Non-pigmented ciliary epithelial cell (primary cell): ENCODE measurements at places on chromosomes 6 and 20.
A peak's percentile ranks its signal among the peaks of the same experiment; 100 is the strongest.

- DNase-seq: no peak
Observed at GRCh38 chr20:6057139-6057538, 3.3 kb upstream of the LRRN4 start.

DNA sequence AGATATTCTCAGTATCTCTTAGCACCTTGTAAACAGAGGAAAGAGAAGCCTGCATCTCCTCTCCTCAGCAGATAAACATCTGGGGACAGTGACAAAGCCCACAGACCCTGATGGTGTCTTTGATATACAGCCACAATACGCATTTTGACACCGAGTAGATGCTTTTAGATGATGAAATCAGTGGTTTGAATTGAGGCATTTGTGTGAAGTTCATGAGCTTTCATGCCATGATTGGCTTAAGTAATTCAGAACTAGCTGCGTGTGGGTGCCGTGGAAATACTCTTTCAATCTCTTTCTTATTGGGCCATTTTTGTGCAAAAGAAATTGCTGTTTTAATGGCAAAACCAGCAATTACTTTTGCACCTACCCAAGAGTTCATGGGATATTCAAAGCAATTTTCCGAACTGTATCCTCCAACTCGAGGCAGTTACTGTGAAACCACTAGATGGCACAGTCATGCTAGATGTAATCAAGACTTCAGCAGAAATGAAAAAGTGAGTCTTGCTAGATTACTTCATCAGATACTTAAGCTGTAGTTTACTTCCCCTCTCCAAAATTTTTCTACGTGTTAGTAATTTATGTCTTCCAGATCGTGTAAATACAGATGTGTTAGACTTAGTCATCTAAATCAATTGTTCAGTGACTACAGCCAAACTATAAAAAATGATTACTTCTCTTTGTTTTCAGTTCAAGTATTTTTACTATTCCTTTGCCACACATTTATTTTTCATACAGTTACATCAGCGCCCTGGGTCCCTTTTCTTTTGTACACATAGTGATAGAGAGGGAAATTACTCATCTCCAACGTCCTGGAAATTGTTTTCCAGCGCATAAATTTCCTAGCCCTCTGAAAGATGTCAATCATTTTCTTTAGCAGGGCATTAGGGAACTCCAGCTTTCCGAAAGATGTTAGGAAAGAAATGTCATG, 49.4 kb downstream of the IYD start:
- DNase-seq: peak; percentile 55

- DNase-seq: peak; percentile 22
Observed at GRCh38 chr6:130050230-130050629, 31.8 kb downstream of the L3MBTL3 start.

GRCh38 chr20:36825385-36826104, 50.4 kb upstream of the TLDC2 start:
- DNase-seq: no peak

GRCh38 chr6:149443411-149444181, 41.2 kb downstream of the ZC3H12D start:
- DNase-seq: peak; percentile 41

DNA sequence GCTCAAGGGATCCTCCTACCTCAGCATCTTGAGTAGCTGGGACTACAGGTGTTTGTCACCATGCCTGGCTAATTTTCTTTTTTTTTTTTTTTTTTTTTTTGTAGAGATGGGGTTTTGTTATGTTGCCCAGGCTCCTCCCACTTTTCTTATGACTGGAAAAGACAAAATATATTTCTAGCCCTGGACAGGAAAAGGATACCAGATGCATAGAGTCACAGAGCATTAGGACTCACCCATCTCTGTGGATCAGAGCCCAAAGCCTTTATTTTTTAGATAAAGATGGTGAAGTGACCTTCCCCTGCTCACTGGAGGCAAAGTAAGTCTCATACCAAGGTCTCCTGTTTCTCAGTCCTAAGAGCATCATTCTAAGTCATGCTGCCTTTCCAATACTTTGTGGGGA, 3.4 kb downstream of the TRIM10 start:
- DNase-seq: no peak

DNA sequence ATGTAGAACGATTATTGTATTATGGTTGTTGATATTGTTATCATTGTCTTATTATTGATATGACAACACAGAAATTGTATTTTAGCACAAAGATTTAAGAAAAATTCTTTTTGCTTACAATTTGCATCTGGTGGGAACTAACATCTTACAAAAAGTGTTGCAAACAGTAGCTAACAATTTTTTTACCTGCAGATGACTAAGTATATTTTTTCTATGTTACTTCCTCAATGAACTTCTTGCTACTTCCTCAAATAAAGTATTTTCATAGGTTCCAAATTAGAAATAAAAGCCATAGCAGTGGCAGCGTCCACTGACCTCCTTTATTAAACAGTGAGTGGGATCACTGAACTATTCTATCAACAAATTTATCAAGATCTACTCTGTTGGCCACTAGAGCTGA, 847.0 kb downstream of the PHF3 start:
- DNase-seq: no peak
